ENCODE measurements at places on chromosomes 2 and 18.

DNA sequence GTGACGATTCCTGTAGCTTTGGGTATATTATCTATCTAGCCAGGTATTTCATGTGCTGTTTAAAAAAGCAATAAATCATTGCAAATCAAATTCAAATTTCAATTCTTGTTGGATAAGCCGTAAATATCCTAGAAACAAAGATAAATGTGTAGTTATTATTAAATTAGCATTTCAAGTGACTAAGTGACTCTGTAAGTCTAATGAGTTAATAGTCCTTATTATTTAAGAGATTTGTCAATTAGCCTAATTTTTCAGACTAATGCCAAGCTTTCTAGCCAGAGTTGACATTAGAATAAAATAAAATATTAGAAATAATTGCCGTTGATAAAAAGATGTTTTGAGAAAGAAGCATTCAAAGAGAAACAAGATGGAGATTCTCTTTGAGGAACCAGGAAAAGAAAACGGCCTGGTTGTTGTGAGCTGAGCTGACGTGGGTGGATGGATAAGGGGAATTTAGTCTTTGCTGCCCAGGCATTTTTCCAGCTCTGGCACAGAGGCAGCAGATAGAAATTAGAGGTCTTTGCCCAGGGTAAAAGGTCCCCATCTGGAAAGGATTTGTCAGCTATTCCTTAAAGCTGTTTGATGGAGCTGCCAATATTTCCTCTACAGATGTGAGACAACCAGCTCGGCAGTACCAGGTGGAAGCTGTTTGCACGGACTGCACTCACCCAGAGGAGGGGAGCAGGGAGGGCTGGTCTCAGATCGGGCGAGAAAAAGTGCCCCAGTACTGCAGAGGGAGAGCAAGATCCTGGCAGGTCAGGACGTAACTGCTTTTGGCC, 117.3 kb upstream of the SEC11C start:
- no peak for DNase-seq

- DNase-seq = no peak
Measured at GRCh38 chr18:69400976-69401225, 213 bp downstream of the DOK6 start.

- no peak for DNase-seq
Measured at GRCh38 chr2:104521247-104521646, 332.7 kb upstream of the POU3F3 start.

GRCh38 chr2:60554074-60554645, 706 bp upstream of the BCL11A start:
- peak; percentile 71 for DNase-seq

GRCh38 chr2:160077912-160078810, 15.7 kb upstream of the PLA2R1 start:
- DNase-seq = no peak

DNA sequence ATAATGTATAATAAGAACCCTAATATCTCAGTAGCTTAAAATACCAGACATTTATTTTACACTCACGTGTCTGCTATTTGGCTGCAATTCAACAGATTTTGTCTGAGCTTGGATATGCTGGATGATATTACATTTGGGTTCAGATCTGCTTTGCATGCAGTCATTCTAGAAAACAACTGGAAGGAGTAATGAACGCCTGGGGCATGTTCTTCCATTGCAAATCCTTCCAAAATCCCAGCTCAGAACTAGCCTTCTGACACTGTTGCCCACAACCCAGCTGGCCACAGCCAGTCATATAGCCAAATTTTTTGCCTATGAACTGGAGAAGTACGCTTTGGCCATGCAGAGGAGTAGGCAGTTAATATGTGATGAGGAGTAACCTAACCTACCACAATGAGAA, 597.8 kb upstream of the VRK2 start:
- no peak for DNase-seq

GRCh38 chr2:29615183-29615582, 306.2 kb downstream of the ALK start:
- no peak for DNase-seq

- DNase-seq = no peak
Measured at GRCh38 chr2:180742801-180743200, 237.6 kb upstream of the UBE2E3 start.

GRCh38 chr2:212385241-212385640, 153.4 kb downstream of the ERBB4 start:
- DNase-seq = no peak

- DNase-seq = no peak
Measured at GRCh38 chr2:17107151-17107550, 411.1 kb downstream of the RAD51AP2 start.

GRCh38 chr2:32064021-32064601, 755 bp downstream of the SPAST start:
- no peak for DNase-seq

GRCh38 chr2:86202702-86203101, 3.4 kb downstream of the MRPL35 start:
- DNase-seq = no peak

- no peak for DNase-seq
Measured at GRCh38 chr2:27080140-27080469, 1.7 kb downstream of the EMILIN1 start.

DNA sequence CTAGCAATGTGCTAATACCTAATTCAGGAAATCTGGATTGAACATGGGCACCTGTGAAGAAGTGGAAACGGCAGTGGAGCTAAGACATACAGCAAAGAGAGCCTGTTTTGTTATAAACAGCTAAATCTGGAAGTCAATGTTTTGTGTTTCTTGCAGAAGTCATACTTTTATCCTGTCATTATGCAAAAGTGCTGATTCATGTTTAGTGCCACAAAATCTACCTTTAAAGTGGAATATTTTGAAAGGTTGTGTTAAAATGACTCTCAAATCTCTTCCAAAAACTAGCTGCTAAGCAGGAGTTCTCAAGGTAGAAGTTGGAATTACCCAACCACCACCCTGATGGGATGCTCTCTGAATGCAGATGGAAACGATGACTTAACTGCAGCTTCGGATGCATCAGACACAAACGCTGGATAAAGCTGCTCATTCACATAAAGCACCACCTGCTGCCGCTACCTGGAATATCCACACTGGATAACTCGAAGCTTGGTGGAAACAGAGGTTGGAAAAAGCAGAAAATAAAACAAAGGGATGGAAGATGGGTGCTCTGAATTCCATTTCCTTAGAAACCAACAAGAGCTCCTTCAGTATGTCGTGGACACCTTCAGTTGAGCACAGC, 132.6 kb upstream of the ZNF236 start:
- DNase-seq = no peak

DNA sequence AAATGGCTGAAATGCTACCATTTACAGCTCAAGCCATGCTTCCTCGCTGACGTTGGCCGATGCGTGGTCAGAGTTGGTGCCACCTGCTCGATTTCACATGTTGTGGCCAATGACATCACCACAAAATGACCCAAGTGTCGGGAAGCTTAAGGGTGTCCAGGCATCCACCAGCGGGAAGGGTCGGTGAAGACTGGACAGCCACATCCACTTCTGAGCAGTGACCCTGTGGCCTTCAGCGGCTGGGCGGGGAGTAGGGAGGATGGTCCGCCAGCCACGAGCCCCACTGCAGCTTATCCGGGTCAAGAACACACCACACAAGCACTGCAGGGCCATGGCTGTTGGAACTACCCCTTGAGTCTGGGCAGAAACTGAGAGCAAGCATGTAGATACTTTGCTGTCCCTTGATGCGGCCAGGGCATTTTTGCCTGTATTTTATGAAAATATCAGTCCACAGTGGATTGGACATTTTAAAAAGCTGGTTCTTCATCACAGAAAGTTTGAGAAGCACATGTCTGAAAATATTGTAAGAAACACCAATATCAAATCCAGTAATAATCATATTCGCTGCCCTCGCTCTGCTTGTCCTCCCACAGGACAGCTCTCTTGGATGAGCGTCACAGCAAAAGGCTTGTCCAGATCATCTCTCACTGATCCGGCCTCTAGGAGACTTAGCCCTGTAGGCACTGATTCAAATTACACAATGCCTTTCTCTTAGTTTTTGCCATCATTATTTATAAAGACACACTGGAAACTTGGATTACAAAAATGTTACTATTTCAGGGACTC, 174.0 kb downstream of the TWIST2 start:
- no peak for DNase-seq

DNA sequence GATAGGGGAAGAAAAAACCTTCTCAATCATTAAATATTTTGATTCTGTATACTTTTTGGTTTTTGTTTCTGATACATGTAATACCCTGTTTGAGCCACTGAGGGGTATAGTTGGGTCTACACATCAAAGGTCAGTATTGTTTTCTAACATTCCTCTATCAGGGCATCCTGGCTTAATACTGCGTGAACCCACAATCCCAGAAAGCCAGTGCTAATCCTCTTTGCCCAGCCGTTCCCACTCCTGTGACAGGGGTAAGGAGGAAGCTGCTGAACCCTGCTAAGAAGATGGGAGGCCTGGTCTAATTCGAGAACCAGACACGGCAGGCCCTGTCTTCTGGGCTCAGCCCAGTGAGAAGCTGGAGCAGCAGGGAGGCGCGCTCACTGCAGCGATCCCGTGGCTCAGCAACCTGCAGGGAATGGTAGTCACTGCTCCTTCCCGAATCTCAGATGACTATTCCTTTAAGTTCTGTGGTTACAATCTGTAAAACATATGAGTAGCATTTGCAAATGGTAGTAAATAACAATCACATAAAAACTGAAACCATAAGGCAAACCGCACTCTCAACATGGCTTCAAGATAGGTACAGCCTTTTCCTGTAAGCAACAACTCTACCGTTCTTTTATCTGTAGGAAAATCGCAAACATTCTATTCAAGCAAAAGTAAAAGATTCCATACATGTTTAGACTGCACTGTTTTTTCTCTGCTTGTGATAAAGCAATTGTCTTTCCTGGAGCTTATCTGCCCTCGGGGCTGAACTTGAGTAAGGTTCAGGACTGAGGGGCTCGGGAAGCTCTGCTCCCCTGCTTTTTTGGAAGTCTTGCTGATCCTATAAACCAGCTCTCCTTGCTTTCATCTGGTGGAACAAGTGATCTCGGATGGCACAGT, 87.0 kb downstream of the EPB41L3 start:
- DNase-seq = no peak

DNA sequence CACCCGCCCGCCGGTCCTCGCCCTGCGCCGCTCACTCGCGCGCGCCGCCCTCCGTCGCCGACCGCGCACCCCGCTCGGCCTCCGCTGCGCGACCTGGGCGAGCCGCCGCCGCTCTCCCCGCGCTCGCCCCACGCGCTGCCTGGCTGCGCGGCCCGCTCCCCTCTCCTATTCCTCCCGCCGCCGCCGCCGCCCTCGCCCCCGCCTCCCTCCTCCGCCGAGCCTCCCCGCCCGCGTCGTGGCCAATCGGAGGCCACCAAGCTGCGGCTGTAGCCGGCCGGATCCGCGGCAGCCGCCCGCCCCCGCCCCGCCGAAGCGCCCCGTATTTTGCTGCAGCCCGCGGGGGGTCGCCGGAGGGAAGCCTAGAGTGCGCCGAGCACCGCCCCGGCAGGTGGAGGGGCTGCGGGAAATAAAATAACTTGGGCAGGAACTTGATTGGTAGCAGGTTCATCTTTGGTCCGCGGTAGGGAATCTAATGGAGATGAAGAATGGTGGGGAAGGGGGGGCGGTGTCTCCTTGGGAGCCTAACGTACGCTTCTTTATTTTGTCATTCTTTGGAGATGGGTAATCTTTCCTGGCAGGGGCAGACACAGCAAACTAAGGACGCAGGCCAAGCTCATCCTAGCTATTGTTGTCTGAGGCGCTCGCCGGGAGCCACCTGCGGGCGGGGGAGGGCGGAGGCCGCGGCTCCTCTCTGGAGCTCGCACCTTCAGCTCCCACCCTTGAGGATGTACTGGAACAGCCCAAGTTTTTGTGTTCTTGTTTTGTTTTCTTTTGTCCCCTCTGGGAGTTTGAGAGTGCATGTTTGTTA, 1.1 kb upstream of the CDH2 start:
- no peak for DNase-seq

DNA sequence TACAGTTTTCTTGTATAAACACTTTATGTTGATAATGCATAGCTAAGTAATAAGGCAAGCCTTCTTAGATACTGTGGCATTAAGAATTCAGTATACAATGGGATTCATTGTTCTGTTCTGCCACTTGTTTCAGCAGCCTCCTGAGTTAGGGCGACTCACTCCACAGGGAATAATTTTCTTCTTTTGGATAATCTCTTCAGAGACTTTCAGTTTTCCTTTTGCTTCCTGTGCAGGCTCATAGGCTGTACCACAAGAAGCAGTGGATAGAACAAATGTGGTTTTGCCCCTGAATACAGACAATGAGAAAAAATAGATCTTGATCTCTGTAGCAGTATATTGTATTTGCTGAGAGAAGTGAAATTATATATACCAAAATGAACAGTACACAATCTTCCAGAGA, 298.0 kb downstream of the ZNF407 start:
- no peak for DNase-seq
